ENCODE measurements at places on chromosomes 3 and 15.

DNA sequence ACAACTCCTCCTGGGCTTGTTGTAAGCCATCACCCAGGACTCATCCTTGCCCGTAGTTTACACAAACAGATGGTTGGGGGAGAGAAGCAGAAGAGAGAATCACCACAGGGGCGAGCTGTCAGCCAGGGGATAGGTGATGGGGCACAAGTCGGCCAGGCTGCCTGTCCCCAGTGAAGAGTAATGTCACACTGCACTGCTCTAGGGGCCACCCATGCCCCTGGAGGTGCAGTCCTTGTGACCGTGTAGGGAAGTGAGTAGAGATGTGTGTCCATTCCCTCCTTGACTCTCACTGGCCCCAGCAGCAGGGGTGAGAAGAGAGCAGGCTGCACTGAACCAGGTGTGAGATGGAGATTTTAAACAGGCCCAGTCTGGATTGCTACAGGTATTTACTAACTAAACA, 17.1 kb upstream of the PRSS50 start:
- DNase-seq = no peak

DNA sequence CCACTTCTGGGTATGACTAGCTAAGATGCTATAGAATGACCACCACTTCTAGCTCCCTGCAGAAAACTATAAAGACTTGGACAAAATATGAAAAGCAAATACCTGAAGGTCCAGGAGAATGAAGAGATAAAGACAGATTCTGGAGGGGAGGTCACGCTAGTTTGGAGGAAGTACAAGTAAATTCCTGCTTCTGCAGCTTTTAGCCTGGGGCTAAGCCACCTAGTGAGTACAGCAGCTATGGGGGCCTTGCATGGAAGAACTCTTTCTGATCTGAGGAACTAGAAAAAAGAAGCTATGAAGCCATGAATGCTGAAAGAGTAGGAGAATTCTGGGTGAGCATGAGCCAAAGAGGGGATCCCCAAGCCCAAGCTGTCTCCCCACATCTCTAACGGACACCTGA, 29.8 kb downstream of the NRG4 start:
- DNase-seq = no peak

DNA sequence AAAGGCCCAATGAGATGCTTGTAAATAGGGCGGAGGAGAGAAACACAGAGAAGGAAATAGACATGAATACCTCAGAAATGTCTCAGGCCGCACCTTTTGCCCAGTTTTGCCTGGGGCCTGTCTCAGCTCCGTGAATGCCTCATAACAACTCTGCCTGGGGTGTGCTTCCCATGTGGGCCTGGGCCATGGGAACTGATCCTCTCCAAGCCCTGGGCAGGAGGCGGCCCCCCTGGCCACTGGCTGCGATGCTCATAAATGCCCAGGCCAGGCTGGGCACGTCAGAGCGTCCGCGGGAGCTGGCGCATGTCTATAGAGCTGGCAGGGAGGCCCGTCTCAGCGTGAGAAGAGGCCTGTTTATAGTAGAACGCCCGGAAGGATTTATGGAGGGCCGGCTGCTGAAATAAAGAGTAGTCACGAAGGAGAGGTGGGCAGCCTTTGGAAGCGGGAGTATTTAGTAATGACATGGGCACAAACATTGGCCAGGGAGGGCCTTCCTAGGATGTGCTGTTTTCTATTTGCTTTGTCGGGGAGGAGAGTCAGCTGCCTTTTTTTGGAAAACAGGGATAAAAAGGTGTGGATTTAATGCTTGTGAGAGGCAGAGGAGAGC, 85.9 kb upstream of the IGF1R start:
- DNase-seq = no peak

DNA sequence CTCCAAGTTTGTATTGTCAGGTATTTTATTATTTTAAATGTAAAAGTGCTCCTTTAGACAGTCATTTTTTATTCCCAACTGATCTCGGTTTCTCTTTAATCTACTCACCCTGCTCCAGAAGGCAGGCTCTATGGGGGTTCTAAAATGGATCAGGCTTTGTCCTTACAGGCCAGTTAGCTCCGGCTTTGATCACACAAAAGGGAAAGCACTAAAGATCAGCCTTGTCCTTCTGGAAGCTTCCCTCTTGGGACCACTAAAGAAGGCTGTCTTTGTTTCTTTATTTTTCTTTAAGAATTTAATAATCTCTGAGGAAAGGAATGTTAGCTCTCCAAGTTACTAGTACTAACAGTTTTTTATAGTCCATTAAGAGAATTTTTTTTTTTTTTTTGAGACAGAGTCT, 560.5 kb upstream of the ZNF717 start:
- no peak for DNase-seq

GRCh38 chr15:66184936-66185790, 68.4 kb downstream of the MEGF11 start:
- DNase-seq = no peak

GRCh38 chr3:16841904-16842271, 42.9 kb upstream of the PLCL2 start:
- DNase-seq = no peak

DNA sequence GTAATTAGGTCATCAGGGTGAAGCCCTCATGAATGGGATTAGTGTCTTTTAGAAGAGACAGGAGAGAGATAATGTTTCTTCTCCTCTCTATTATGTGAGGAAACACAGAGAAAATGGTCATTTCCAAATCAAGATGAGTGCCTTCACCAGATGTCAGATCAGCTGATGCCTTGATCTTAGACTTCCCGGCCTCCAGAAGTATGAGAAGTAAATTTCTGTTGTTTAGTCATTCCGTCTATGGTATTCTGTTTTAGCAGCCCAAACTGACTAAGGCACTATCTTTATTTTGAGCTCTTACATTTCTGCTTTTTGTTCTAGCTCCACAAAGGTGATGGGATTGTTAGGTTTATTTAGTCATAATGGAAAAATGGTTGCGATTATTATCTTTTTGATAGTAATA, 273.2 kb upstream of the GADL1 start:
- DNase-seq = no peak

DNA sequence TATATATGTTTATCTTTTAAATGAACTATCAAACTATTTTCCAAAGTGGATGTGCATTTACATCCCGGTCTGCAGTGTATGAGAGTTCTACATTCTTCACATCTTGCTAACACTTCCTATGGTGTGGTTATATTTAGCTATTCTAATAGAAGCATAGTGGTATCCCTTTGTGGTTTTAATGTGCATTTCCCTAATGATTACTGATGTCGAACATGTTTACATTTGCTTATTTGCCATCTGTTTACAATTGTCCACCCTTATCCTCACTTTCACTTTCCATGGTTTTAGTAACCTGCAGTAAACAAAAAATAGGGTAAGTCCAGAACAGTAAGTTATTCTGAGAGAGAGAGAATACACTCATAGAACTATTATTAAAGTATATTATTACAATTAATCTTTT, 360.5 kb upstream of the NAALADL2 start:
- DNase-seq = no peak

GRCh38 chr3:180420016-180420415, 181.9 kb upstream of the TTC14 start:
- no peak for DNase-seq

GRCh38 chr3:173886-174285, 22.7 kb upstream of the CHL1 start:
- DNase-seq = no peak
